ENCODE measurements at places on chromosomes 12 and 14. TPM values are rescaled to one million over a fixed set of nuclear protein-coding genes. Genes with fewer than 3 reads are reported as not detected.

- no peak overlapping the region for H3K27ac ChIP-seq
- H3K36me3 ChIP-seq = no peaks in the 10 kb centered on the region
- H3K27me3 ChIP-seq = no peaks in the 10 kb centered on the region
- peaks cover 29% of the 10 kb centered on the region for H3K4me1 ChIP-seq
Measured at GRCh38 chr12:124747426-124748161, 116.1 kb downstream of the SCARB1 start.

DNA sequence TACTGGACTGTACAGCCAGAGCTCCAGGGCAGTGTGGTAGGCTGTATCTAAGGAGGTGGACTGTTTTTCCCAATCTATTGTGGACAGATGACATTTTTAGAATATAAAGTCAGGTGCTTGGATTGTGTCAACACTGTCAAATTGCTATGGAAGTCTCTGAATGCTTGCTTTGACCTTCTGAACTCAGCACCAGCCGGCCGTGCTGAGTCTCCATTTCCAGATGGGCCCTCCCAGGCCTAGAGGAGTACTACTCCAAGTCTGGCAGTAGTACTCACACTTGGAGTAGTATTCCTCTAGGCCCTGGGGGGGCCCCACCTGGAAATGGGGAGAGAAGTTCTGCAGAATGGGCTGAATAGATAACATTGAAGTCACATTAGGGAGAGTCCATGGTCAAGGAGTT is 16.2 kb upstream of the KCNK13 start:
- H3K36me3 ChIP-seq = peaks cover 18% of the 10 kb centered on the region
- H3K4me3 ChIP-seq = no peak overlapping the region
- 0 out of 2 replicates have a peak, but pooled peaks cover 2% of the 10 kb centered on the region for H3K4me1 ChIP-seq

DNA sequence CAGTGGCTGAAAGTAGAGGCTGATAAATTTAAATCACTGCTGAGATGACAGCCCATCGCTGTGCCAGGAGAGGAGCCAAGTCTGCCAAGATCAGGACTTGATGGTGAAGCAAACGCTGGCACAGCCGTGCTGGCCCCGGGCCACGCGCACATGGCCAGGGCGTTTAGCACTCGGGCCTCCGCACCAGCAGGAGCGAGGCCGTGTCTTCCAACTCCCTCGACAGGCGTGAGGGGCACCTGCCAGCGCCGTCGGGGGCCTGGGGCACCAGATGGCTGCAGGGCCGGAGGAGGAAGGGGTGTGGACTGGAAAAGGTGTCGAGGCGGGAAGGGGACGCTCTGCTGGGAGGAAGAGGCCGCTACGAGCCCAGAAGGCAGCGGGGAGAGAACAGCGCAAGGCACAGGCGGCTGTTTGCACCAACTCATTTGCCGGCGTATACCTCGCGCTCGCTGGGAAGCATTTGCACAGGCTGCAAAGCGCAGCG is 29.5 kb downstream of the RIMBP2 start:
- no peak overlapping the region for H3K4me3 ChIP-seq
- no peaks in the 10 kb centered on the region for H3K36me3 ChIP-seq
- peaks cover 4% of the 10 kb centered on the region for H3K27me3 ChIP-seq

GRCh38 chr12:79531518-79531917 is 159.2 kb downstream of the PAWR start:
- DNase-seq = peak; percentile 9
- H3K36me3 ChIP-seq = no peaks in the 10 kb centered on the region
- no peak overlapping the region for H3K27ac ChIP-seq
- no peak overlapping the region for H3K4me3 ChIP-seq
- H3K27me3 ChIP-seq = no peaks in the 10 kb centered on the region

DNA sequence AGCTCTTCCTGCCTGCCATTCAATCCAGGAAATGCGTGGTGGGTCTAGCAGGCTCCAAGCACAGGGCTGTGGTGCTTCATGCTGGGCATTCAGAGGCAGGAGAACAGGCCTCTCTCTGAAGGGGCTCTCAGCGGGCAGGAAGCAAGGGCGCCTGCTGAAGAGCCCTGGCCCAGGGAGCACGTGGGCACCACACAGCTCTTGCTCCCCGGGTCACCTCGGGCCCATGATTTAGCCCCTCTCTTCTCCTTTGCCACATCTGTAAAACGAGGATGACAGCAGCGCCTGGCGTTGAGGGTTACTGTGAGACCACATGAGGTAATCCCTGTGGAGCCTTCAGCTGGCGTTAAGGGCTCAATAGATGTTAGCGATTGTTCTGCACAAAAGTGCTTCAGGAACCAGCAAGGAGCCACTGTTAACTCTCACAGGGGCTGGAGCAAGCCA is 37.6 kb upstream of the SPTLC2 start:
- no peaks in the 10 kb centered on the region for H3K36me3 ChIP-seq
- H3K27ac ChIP-seq = peak overlapping the region; percentile 14
- no peaks in the 10 kb centered on the region for H3K27me3 ChIP-seq

GRCh38 chr12:82040987-82041743 is 282.0 kb upstream of the PPFIA2 start:
- H3K4me3 ChIP-seq = no peak overlapping the region
- H3K27me3 ChIP-seq = no peaks in the 10 kb centered on the region
- no peaks in the 10 kb centered on the region for H3K4me1 ChIP-seq
- H3K36me3 ChIP-seq = no peaks in the 10 kb centered on the region
- no peak overlapping the region for H3K27ac ChIP-seq

- no peak for DNase-seq
- no peaks in the 10 kb centered on the region for H3K36me3 ChIP-seq
- no peak overlapping the region for H3K27ac ChIP-seq
- no peak overlapping the region for H3K4me3 ChIP-seq
Measured at GRCh38 chr12:56880125-56880992, 53.8 kb downstream of the SDR9C7 start.

DNA sequence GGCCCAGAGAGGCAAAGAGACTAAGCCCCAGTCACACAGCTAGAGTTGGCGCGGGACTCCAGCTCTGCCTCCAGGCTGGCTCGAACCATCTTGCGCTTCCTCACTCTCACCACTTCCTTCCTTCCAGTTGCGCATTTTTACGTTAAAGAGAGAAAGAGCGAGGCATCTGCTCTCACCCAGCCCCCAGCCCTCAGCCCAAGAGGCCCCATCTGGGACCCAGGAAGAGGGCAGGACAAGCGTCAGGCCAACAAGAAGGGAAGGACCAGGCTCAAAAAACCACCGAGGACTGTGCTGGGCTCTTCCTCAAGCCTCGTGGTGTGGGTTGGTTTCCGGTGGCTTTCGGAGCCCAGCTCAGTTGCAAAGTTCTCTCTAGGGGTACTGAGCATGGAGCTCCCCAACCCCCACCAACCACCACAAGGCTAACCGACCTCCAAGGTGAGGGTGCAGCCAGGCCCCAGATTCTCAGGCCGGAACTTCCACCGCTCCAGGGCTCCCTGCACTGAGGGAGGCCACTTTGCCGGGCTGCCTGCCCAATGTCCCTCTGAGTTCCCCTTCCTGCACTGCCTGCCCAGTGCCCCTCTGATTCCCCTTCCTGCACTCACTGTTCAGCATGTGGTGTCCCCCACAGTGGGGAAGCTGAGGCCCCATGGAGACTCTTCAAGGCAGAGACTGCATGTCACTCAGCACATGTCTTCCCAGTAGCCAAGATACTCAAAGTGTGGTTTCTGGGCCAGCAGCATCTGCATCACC is 35.9 kb downstream of the TESC start:
- DNase-seq = no peak
- H3K27me3 ChIP-seq = no peaks in the 10 kb centered on the region
- no peak overlapping the region for H3K27ac ChIP-seq
- no peaks in the 10 kb centered on the region for H3K36me3 ChIP-seq

DNA sequence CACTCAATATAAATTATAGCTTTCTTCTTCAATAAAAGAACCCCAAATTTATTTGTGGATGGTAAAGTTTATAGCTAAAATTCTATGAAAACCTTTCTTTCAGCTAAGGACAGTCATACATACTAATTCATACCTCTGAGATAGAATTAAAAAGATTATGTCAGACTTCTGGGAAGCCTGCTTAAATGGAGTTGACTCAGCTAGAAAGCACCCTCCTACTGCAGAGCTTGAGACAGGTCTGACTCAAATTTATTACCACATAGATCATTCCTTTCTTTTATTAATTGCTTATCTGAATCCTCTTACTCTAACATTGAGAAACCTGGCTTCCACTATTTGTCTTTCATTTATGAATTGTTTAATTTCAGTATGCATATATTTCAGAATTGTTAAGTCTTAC is 1007.0 kb upstream of the LRFN5 start:
- no peak overlapping the region for H3K4me3 ChIP-seq
- H3K36me3 ChIP-seq = no peaks in the 10 kb centered on the region
- no peak for DNase-seq
- no peak overlapping the region for H3K27ac ChIP-seq

GRCh38 chr12:112091563-112091962 is 17.0 kb downstream of the NAA25 start:
- no peak overlapping the region for H3K27ac ChIP-seq
- no peak for DNase-seq
- H3K27me3 ChIP-seq = no peaks in the 10 kb centered on the region
- no peak overlapping the region for H3K4me3 ChIP-seq
- H3K36me3 ChIP-seq = peaks cover 60% of the 10 kb centered on the region

DNA sequence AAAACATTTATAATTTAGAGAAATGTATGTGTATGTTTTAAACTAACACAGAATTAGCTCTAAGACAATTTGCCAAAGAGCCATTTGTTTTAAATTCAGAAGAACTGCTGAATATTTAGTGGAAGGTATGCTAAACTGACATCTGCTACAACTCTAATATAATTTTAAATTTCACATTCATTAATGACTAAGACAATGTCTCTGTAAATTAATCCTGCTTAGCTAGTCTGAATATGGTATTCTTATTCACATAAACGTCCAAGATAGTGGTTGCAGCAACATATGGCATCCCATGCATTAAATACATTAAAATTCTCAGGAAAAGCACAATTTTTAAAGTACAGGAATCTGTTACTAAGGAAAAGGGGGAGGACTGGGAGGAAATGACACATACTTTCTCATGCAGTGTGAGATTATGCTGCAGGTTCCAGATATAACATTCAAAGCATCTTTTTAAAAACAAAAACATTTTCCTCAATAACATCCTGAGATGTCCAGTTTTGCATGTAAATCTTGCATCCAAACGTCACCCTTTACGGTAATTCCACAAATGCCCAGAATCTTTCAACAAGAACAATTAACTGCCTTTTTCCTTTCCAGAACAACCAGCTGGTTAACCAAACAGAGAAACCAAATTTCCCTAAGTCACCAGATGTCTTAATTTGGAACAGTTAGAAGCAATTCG is 26.9 kb downstream of the WDR89 start:
- H3K4me1 ChIP-seq = no peaks in the 10 kb centered on the region
- no peaks in the 10 kb centered on the region for H3K27me3 ChIP-seq
- H3K36me3 ChIP-seq = no peaks in the 10 kb centered on the region
- no peak overlapping the region for H3K27ac ChIP-seq

- no peak within 1 kb of the TSS for H3K4me3 ChIP-seq
- no peak within 1 kb of the TSS for H3K27ac ChIP-seq
- DNase-seq = no peak
- no peaks in the 10 kb centered on the region for H3K4me1 ChIP-seq
- no peaks in the 10 kb centered on the region for H3K36me3 ChIP-seq
Measured at GRCh38 chr12:92702754-92703679, at the start of gene PLEKHG7. TSS of gene PLEKHG7 (plus strand) at chr12:92702989. CDS start at chr12:92706632, 3,643 bp downstream.

GRCh38 chr12:49584591-49584990 is 16.6 kb upstream of the MCRS1 start:
- DNase-seq = no peak
- no peak overlapping the region for H3K27ac ChIP-seq
- no peaks in the 10 kb centered on the region for H3K27me3 ChIP-seq
- H3K4me1 ChIP-seq = peaks cover 18% of the 10 kb centered on the region

DNA sequence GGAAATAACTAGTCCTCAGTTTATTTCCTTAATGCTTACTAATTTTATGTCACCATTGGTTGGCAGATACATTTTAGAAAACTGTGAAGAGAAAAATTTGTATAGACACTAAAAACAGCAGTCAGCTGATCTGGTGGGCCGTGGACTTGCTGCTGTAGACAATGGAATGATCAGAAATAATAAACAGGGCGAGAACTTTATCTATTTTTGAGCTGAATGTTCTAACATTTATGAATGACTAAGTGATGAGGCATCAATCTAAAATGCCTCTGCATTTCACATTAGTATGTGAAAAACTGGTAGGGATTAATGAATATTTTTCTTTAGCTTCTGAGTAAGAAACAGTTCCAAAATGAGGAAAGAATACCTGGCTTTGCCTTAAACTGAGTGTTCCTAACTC is 24.8 kb upstream of the PKP2 start:
- H3K4me3 ChIP-seq = no peak overlapping the region
- no peaks in the 10 kb centered on the region for H3K36me3 ChIP-seq
- H3K27ac ChIP-seq = no peak overlapping the region
- peaks cover 3% of the 10 kb centered on the region for H3K27me3 ChIP-seq
- H3K4me1 ChIP-seq = no peaks in the 10 kb centered on the region

DNA sequence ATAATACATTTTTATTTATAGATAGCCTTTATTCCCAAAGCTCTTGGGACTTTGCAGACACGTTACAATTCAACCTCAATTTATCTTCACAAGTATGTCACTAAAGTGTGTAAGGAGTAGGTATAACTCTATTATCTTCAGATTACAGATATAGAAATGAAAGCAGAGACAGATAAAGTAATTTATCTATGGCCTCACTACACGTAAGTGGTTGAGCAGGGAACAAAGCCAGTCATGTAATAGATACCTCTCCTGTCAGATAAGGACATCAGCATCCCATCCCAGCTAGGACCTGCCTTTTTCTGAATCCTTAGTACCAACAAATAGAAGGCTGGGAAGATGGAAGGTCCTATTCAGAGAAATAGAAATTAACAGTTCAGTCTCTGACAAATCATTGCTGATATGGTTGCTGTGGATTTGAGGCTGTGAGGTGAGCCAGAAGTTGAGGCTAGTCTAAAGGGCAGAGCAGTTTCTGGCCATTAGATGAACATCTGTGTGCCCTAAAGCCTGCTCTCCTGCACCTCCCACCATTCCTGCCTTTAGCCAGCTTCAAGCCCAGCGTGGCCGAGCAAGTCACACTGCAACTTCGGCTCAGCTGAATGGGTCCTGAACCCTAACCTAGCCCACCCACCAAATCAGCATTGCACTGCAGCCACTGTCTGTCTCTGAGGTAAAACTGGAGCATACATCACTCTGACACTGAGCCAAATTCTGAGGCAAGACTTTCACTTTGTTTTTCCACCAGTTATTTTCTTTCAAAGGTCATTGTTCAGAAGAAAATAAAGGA is 71.1 kb upstream of the PLEKHA5 start:
- H3K4me3 ChIP-seq = no peak overlapping the region
- no peaks in the 10 kb centered on the region for H3K4me1 ChIP-seq
- H3K27ac ChIP-seq = no peak overlapping the region
- H3K36me3 ChIP-seq = no peaks in the 10 kb centered on the region

- H3K36me3 ChIP-seq = no peaks in the 10 kb centered on the region
- H3K27me3 ChIP-seq = peaks cover 21% of the 10 kb centered on the region
- H3K4me1 ChIP-seq = no peaks in the 10 kb centered on the region
- H3K4me3 ChIP-seq = no peak overlapping the region
- DNase-seq = no peak
Measured at GRCh38 chr14:24351517-24351916, 11.7 kb upstream of the RIPK3 start.

The TAC3 gene
- total RNA-seq = not detected

The GALNT16 gene
- 8.6 TPM for total RNA-seq

The HOXC13 gene
- total RNA-seq = 1.9 TPM

The NGB gene
- total RNA-seq = not detected

The OVCH1 gene
- 0.45 TPM for total RNA-seq

The ZFYVE1 gene
- 7.8 TPM for total RNA-seq

The SLCO1B1 gene
- not detected for total RNA-seq

The RD3L gene
- not detected for total RNA-seq

The BRF1 gene
- total RNA-seq = 29.3 TPM

Measured in SJCRH30 (cell line).